ENCODE measurements at places on chromosomes 3 and 15.

DNA sequence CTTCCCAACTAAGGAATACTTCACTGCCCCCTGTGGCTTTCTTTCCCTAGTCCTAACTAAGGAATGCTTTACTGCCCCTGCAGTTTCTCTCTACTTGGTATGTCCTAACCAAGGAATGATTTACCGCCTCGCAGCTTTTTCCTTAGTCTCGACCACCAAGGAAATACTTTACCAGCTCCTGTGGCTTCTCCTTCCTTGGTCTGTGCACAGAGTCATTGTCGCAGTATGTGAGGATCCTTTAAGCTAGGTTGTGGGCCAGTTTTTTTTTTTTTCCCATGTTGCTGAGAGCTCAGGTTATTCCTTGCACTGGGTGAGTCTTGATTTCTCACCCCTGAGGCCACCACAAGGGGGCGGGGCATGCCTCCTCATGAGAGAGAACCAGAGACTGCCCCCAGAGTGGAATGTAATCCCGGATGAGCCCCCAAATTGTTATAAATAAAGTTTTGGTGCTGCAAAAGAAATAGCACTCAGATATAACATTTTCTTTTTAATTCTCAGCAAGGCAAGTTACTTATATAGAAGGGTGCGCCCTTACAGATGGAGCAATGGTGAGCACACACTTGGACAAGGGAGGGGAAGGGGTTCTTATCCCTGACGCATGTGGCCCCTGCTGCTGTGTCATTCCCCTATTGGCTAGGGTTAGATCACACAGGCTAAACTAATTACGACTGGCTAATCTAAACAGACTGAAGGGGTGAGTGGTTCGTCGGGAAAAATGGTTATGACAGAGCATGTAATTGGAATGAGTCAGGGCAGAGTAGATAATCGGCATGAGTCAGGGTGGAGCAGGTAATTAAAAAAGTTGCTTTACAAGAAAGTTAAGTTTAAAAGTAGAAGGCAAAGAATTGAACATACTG lies 27.0 kb downstream of the NDUFB4 start:
- no peak for DNase-seq

DNA sequence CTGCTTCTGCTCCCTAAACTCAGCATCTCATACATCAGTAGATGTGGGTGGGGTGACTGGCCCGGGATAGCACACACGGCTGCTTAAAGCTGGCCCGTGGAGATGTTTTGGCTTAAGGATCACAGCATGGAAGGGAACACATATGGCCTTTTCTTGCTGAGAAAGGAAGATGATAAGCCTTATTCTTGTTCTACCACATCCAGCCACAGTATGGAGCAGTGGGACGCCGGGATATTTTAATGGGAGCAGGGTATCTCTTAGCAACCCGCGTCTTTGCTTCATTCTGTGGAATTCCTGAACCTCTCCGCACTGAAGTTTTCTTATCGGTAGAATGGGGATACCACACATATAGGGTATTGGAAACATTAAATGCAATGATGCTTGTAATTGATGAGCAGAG lies 94.1 kb upstream of the PROK2 start:
- no peak for DNase-seq

- no peak for DNase-seq
Measured at GRCh38 chr3:11591391-11592282, 52.1 kb downstream of the VGLL4 start.

- no peak for DNase-seq
Measured at GRCh38 chr15:82613747-82614146, 33.4 kb downstream of the CPEB1 start.

DNA sequence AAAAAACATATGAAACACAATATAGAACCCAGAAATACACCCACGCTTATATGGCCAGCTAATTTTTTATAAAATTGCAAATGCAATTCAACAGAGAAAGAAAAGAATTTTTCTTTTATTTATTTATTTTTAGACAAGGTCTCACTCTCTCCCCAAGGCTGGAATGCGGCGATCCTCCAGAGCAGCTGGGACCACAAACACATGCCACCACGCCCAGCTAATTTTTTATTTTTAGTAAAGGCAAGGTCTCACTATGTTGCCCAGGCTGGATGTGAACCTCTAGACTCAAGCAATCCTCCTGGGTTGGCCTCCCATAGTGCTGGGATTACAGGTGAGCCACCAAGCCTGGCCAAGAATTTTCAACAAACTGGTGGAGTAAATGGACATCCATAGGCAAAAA lies 117.9 kb downstream of the SCAPER start:
- DNase-seq, result no peak

GRCh38 chr3:32421991-32422859 lies 30.6 kb downstream of the CMTM7 start:
- no peak for DNase-seq

GRCh38 chr3:51163051-51163450 lies 222.0 kb upstream of the MANF start:
- DNase-seq, result no peak

DNA sequence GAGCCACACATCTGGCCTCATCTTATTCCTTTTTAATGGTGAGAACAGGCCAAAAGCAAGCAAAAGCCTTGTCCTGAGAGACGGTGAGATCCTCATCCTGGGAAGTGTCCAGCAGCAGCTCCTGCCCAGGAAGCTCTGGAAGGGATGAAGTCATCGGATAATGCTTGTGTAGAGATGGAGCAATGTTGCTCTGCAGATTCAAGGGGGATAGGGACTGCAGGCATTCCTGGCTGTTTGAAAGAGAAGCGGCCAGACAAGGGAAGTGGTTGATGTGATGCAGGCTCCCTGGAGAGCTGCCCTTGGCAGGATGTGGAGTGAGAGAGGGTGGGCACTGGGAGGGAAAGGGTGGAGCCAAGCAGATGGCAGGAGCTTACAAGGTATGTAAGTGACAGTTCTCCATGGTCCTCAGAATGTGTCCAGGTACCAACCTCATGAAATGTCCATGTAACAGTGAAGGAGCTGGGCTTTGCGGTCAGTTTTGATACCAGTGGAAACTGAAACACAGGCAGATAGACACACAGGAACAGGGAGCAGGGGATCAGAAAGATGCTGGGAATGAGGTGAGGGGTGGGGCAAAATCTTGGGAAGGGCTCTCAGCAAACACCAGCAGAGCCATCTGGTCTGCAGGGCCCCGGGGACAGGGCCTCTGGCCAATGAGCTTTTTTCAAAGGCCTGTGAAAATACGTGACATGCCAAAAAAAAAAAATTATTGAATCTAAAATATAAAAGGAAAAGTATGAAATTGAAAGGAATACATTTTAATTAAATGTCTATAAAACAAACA lies 32.2 kb upstream of the LACTB start:
- no peak for DNase-seq

DNA sequence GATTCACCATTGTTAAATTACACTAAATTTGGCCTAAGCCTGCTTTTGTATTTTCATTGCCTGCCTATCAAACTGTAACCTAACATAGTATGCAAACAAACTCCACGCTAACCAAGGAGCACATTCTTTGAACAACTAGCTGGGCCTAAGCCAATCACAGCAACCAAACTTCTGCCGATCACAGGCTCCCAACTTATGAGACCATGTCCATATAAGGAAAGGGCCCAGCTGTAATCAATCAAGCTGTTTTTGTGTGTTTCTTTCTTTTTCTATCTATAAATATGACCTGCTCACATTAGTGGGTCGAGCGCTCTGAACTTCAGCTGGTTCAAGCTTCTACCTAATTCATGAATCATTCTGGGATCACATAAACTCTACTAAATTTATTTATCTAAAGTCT lies 473.6 kb downstream of the SI start:
- no peak for DNase-seq

DNA sequence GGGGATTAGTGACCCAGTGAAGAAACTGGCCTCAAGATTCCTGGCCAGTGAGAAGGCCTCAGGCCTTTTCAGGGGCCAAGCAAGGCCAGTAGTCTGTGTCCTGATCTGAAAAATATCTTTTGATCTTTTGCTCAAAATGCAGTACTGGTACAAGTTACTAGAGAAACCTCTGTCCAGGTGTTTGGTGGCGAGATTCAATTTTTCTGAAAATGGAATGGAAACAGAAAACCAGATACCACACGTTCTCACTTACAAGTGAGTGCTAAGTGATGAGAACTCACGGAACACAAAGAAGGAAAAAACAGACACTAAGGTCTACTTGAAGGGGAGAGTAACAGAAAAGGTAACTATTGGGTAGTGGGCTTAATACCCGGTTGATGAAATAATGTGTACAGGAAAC lies 463.4 kb downstream of the ZIC1 start:
- no peak for DNase-seq

DNA sequence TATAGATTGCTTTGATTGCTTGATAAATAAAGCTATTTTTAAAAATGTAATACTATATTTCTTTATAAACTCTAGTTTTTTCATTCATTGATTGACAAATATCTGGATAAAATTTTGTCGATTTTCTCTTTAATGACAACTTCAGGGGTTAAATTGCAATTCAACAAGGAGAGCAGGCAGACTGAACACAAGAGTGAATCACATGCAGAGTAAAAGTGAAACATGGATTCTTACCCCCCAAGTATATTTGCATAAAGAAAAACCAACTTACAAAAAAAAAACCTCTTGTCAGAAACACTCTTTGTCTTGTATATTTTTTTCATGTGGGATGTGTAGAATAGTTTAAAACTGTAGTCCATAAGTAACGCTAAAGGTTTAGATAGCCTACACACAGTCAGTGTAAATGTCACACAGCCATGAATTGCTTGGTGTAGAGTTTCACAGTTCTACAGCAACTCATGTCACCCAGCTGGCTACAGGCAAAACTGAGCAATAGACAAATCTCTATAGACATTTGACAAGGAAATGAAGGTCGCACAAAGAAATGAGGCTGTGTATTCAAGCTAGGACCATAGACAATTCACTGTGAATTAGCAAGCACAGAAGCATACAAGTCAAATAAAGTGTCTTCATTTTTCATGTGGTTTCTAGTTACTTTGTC lies 141.6 kb downstream of the THRB start:
- DNase-seq, result no peak

DNA sequence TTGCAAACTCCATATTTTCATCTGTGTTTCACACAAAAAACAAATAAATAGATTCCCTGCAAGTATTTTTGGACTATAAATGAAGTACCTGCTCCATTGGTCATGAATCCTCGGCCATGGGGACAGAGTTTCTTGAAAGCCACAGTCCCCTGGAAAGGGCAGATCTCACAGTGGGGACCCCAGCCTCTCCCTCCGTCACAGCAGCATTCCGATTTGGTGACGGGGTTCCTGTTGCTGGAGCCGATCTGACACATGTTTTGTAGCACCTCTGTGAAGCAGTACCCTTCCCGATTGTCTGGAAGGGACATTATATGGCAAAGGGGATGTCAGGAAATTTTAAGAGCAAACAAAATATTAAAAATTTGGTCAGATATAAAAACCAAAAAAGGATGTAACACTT lies 96.2 kb downstream of the DUT start:
- DNase-seq, result no peak

GRCh38 chr15:38691965-38692788 lies 127.6 kb upstream of the RASGRP1 start:
- no peak for DNase-seq

GRCh38 chr3:161042023-161042501 lies 63.1 kb downstream of the B3GALNT1 start:
- DNase-seq, result no peak

DNA sequence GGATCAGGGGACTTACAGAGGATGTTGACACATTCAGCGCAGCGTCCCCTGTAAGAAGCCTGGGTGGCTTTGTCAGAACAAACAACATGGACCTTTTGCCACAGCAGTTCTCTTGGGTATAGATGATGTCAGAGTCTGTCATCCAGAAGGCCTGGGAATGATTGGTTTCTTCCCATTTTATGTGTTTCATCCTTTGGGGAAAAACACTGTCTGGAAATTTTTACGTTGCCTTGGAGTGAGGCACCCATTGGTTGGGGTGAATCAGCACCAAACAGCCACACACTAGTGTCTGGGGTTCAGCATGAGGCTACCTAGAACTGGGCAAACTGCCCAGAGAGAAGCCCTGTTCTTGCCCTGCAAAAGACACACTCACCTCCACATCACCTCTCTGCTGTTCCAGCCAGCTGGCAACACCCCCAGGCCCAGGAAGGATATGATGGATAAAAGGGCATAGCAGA lies 123.0 kb downstream of the FAM43A start:
- DNase-seq, result no peak

- no peak for DNase-seq
Measured at GRCh38 chr3:137803215-137803614, 39.1 kb downstream of the SOX14 start.

DNA sequence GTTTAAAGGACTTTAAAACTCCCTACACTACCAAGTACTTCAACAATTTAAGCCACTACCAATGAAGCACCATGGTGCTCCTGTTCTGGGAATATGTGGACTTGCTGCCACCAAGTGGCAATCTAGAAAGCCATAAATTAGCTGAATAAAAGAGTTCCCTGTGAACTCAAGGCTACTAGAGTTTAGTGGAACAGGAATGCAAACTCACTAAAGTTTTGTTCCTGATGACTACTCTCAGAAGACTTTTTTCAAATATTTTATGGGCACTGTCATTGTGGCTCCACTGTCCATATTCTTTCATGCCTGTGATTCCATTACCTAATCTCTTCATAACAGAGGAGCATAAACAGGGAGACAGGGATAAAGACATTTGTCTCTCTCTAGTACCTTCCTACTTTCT lies 63.9 kb downstream of the TMCC1 start:
- DNase-seq, result no peak

DNA sequence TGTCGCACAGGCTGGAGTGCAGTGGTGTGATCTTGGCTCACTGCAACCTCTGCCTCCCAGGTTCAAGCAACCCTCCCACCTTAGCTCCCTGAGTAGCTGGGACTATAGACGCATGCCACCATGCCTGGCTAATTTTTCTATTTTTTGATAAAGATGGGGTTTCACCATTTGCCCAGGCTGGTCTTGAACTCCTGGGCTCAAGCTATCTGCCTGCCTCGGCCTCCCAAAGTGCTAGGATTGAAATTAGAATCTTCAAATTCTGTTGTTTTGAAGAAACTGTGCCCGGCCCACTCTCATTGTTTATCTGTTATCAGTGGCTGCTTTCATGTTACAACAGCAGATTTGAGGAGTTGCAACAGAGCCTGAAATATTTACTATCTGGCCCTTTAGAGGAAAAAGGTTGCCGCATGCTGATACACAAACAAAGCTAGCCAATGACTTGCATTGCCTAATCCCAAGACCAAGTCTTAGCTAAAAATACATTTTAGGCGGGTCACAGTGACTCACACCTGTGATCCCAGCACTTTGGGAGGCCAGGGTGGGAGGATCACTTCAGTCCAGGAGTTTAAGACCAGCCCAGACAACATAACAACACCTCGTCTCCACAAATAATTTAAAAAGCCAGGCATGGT lies 43.2 kb upstream of the PPP4R2 start:
- DNase-seq, result no peak

GRCh38 chr3:114899186-114899931 lies 247.7 kb downstream of the ZBTB20 start:
- DNase-seq, result peak; percentile 52

- no peak for DNase-seq
Measured at GRCh38 chr3:149095487-149095886, 9.2 kb upstream of the HLTF start.

GRCh38 chr15:92048739-92049138 lies 195.2 kb downstream of the SLCO3A1 start:
- DNase-seq, result no peak

All from KG1 (cell line).